Right lobe of liver (tissue), 6 donors: ENCODE measurements at places on chromosomes 3 and 15. TPM values are rescaled to one million over a fixed set of nuclear protein-coding genes. Genes with fewer than 3 reads are reported as not detected.

The ISY1 gene
- 8.5 TPM for total RNA-seq

The TEX55 gene
- not detected for total RNA-seq

DNA sequence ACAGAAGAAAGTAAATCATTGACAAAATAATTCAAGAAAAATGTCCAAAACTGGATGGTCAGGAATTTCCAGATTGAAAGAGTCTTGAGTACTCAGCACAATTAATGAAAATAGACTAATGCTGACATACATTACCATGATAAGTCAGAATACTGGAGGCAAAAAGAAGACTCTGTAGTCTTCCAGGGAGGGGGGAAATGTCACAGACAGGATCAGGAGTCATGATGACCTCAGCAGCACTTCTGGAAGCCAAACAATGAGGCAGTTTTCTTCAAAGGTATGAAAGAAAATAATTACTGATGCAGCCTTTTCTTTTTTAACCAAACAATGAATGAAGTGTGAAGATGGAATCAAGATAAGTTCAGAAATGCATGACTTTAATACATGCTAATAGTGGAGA lies 30.1 kb upstream of the SLC22A13 start:
- DNase-seq = no peak

DNA sequence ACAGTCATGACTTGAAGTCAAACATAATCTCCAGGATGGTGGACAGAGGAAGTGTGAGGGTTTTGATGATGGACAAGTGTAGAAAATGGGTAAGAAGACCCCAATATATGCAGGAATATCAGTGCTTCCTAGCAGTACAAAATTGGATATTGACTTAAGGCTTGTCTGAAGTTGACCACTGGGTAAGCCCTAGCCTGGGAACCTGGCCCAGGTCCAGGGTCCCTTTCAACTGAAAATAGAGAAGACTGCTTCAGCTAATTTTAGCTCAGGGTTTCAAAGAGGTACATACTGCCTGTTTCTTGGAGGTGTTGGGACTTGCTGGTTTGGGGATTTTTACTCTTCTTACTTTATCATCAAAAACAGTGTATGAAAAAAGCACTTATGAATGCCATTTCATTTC lies 4.7 kb downstream of the NR1D2 start:
- no peak for DNase-seq

- no peak for DNase-seq
These were observed 15.2 kb upstream of the IQCF6 start for GRCh38 chr3:51794206-51794605.

The CD86 gene
- 2.2 TPM for total RNA-seq

DNA sequence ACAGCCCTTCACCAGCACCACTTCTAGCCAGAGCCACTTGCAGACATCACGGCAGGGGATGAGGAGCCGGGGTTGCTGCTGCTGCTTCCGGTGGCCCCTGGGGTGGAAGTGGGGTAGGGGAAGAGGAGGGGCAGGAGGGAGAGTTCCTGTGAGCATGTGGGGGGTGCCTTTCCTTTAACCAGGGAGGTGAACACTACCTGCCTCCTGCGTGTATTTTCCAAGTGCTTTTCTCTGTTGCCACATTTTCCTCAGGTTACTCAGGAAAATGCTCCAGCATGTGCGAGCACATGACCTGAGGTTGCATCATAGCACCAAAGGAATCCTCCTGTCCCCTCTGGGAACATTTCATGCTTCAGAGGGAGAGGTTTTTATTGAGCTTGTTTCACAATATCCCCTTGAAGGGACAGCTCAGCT lies 12.2 kb upstream of the SACM1L start:
- DNase-seq = no peak

DNA sequence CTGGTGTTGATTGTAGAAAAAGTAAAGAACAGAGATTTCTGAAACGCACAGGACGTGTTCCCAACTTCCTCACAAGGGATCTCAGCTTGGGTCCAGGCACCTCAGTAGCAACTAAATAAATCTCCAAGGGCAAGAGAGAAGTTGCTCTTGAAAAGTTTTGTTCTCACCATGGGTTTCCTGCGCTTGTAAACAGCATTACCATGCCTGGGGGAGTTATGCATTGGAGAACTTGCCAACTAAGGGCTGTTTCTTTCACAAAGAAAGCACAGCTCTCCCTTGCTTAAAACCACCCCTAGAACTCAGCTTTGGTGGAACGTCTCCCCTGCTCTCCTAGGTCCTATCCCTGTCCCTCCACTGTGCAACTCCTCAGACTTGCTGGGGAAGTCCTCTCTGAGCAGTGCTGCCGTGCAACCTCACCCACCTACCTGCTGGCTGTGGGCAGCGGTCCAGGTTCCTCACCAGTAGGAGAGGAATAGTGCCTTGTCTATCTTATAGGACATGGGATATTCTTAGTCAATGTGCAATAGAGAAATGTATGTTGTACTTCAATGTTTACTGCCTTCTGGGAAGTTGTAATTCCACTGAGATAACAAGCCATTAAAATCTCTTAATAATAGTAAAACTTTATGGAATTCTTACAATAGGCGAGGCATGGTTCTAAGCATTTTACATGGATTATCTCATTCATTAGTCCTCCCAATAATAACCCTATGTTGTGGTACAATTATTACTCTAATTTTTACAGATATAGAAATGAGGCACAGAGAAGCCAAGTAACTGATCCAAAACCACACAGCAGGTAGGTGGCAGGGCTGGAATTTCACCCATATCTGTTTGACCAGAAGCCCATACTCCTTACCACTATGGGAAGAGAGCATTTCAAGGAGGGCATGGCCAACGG lies 51.5 kb downstream of the UMPS start:
- no peak for DNase-seq

GRCh38 chr15:85011160-85011571 lies 29.5 kb downstream of the PDE8A start:
- no peak for DNase-seq

GRCh38 chr15:60052796-60053195 lies 48.7 kb downstream of the FOXB1 start:
- no peak for DNase-seq

The FEZF2 gene
- not detected for total RNA-seq
